H9 (cell line): ENCODE measurements at places on chromosomes 2 and 18. TPM values are rescaled to one million over a fixed set of nuclear protein-coding genes. Genes with fewer than 3 reads are reported as not detected.

GRCh38 chr18:35917043-35917442 is 55.4 kb upstream of the RMP24 start:
- peaks cover 2% of the 10 kb centered on the region; the same call in 1 of the 2 replicates for H3K4me1 ChIP-seq
- no peak for DNase-seq
- H3K36me3 ChIP-seq, result no peaks in the 10 kb centered on the region; the same call in 1 of the 2 replicates
- no peak overlapping the region for H3K4me3 ChIP-seq
- no peak overlapping the region for H3K27ac ChIP-seq

- no peaks in the 10 kb centered on the region for H3K36me3 ChIP-seq
- H3K4me1 ChIP-seq, result no peaks in the 10 kb centered on the region; the same call in 1 of the 2 replicates
- no peak overlapping the region for H3K27ac ChIP-seq
- H3K4me3 ChIP-seq, result no peak overlapping the region
- DNase-seq, result no peak
These were observed 141.3 kb upstream of the ALKAL2 start for GRCh38 chr2:429142-429541.

DNA sequence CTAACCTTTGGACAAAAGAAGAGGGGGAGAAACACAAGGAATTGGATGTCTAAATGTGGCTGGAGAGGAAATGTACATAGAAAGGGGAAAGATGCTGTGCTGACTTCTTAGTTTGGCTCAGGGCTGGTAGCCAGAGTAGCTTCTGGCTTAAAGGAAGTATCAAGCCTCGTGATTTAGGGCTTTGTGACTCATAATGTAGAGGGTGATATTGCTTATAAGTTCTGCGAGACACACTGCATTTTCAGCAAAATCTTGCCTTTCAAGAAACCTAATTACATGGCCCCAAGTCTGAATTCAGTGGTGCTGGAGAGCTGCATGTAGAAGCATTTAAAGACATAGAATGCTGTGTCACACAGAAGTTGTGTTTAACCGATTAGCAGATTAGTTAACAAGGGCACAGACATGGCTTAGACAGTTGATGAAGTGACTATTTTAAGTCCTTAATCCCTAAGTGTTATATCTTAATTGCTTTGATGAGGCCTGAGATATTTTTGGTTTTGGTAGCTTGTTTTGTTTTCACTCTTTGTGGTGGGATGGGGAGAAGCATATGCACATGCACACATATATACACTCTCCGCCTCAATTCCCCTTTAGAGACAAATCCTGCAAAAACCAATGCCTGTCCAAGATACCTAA is 66.4 kb downstream of the EPAS1 start:
- no peak for DNase-seq
- H3K27ac ChIP-seq, result no peak overlapping the region
- H3K4me3 ChIP-seq, result no peak overlapping the region
- no peaks in the 10 kb centered on the region for H3K36me3 ChIP-seq
- H3K27me3 ChIP-seq, result 0 out of 2 replicates have a peak, but pooled peaks cover under 1% of the 10 kb centered on the region

GRCh38 chr2:23015651-23016200 is 369.3 kb upstream of the KLHL29 start:
- DNase-seq, result no peak
- H3K36me3 ChIP-seq, result no peaks in the 10 kb centered on the region
- H3K27me3 ChIP-seq, result no peaks in the 10 kb centered on the region
- H3K4me1 ChIP-seq, result no peaks in the 10 kb centered on the region; the same call in 1 of the 2 replicates
- no peak overlapping the region for H3K4me3 ChIP-seq

- H3K27me3 ChIP-seq, result no peaks in the 10 kb centered on the region
- no peak overlapping the region for H3K4me3 ChIP-seq
- DNase-seq, result no peak
- H3K27ac ChIP-seq, result no peak overlapping the region
- peaks cover 12% of the 10 kb centered on the region for H3K36me3 ChIP-seq
- no peaks in the 10 kb centered on the region for H3K4me1 ChIP-seq
These were observed 105.5 kb downstream of the CAPN13 start for GRCh38 chr2:30701782-30702181.

DNA sequence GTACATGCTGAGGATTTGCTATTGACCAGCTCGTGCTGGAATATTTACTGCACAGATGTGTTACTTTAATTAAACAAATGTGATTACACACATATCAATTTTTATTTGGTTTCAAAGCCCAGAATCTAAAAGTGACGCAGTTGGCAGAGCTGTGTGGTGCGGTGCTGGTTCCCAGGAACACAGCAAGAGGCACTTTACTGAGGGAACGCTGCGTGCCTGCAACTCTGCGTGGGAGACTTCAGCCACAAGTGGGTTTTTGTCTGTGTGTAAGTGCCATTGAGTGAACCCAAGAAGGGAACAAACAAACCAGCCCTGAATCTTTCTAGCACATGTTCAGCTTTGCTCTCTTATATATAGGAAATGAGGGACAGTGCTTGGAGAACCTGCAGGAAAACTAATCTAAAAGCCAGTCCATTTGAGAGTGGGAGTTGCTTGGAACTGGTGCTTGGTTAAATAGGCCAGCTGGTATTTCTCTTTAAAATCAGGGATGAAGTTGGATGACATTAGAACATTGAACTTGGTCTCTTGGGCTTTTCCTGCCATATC is 196.6 kb upstream of the CELF4 start:
- no peaks in the 10 kb centered on the region for H3K27me3 ChIP-seq
- no peak for DNase-seq
- H3K36me3 ChIP-seq, result no peaks in the 10 kb centered on the region
- H3K4me1 ChIP-seq, result no peaks in the 10 kb centered on the region

IMP4 gene
- 92.9 and 101 TPM in 2 replicates for total RNA-seq

TBR1 gene
- total RNA-seq, result 0.24 TPM in 1 of 2 replicates, not detected in the other

ITSN2 gene
- total RNA-seq, result 17.0 and 17.1 TPM in 2 replicates

TUBB8B gene
- total RNA-seq, result 0.72 and 1.0 TPM in 2 replicates

CREG2 gene
- 0.77 and 1.2 TPM in 2 replicates for total RNA-seq

MGAT5 gene
- 25.7 and 31.6 TPM in 2 replicates for total RNA-seq
